MCF 10A (cell line): ENCODE measurements at places on chromosomes 11 and 22. TPM values are rescaled to one million over a fixed set of nuclear protein-coding genes. Genes with fewer than 3 reads are reported as not detected.

Gene SLC5A1
- not detected in 2 replicates for total RNA-seq

DNA sequence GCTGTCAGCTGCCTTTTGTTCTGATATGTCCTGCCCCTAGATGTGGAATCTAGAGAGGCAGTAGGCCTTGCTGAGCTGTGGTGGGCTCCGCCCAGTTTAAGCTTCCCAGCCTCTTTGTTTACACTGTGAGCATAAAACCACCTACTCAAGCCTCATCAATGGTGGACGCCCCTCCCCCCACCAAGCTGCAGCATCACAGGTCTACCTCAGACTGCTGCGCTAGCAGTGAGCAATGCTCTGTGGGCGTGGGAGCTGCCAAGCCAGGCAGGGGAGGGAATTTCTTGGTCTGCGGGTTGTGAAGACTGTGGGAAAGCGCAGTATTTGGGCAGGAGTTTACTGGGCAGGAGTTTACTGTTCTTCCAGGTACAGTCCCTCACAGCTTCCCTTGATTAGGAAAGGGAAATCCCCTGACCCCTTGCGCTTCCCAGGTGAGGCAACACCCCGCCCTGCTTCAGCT lies 98.5 kb downstream of the SMCO4 start:
- H3K27me3 ChIP-seq: no peaks in the 10 kb centered on the region
- no peak overlapping the region for H3K4me3 ChIP-seq
- no peaks in the 10 kb centered on the region for H3K36me3 ChIP-seq
- no peaks in the 10 kb centered on the region for H3K4me1 ChIP-seq

Gene BIK
- 7.3 and 10.0 TPM in 2 replicates for total RNA-seq

Gene PHOX2A
- not detected in 2 replicates for total RNA-seq

- no peak overlapping the region for H3K27ac ChIP-seq
- H3K36me3 ChIP-seq: no peaks in the 10 kb centered on the region
- H3K4me1 ChIP-seq: peaks cover 6% of the 10 kb centered on the region
- H3K4me3 ChIP-seq: no peak overlapping the region
- no peak for DNase-seq
These were observed 105.5 kb downstream of the C11orf87 start for GRCh38 chr11:109527496-109527895.

DNA sequence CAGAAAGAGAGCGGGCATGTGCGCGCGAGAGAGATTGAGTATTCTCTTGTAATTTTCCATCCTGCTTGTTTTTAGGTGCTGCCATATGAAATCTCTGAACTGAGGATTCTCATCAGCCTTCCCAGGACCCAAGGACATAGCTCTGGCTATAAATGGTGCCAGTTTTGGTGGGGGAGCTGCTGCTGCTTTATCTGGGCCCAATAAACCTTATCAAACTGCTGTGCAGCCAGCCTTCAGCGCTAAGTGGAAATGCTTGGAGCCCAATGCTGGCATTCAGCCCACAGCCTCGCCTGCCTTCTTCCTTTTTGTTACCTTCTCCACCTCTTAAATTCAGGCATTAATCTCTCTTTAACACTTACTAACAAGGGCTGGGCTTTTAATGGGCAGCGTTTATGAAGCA lies 2.4 kb upstream of the ZBTB16 start:
- peaks cover 11% of the 10 kb centered on the region for H3K4me1 ChIP-seq
- H3K4me3 ChIP-seq: no peak overlapping the region
- no peak overlapping the region for H3K27ac ChIP-seq

DNA sequence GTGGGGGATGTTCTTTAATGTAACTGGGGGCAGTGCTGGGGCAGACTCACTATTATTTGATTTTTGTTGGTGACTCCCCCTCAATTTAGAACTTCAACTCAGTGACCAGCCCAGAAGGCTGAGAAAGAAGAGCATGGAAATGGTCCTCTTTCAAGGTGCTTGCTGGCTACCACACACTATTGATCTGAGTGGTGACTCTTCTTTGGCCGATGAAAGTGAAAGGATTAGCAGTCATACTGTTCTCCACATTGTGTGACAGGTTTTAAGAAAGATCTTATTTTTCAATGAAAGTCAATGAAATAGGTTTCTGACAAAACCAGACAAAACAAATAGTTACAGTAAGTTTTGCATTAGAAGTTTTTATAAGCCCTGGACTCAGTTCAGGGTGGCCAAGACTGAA lies 29.9 kb downstream of the NLRP14 start:
- no peak overlapping the region for H3K27ac ChIP-seq
- H3K4me3 ChIP-seq: no peak overlapping the region
- H3K36me3 ChIP-seq: no peaks in the 10 kb centered on the region
- no peaks in the 10 kb centered on the region for H3K27me3 ChIP-seq
- H3K4me1 ChIP-seq: no peaks in the 10 kb centered on the region

DNA sequence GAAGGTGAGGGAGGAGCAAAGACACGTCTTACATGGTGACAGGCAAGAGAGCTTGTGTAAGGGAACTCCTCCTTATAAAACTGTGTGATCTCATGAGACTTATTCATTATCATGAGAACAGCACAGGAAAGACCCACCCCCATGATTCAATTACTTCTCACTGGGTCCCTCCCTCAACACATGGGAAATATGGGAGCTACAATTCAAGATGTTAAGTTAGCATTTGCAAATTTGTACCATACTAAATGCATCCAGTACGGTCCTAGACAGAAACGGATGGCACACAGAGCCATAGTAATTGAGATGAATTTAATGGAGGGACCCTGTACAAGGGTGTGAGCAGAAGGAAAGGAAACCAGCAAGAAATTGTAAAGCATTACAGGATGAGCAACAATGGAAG lies 765.8 kb upstream of the API5 start:
- H3K27me3 ChIP-seq: no peaks in the 10 kb centered on the region
- H3K4me1 ChIP-seq: peaks cover 6% of the 10 kb centered on the region
- no peak overlapping the region for H3K4me3 ChIP-seq
- no peaks in the 10 kb centered on the region for H3K36me3 ChIP-seq

DNA sequence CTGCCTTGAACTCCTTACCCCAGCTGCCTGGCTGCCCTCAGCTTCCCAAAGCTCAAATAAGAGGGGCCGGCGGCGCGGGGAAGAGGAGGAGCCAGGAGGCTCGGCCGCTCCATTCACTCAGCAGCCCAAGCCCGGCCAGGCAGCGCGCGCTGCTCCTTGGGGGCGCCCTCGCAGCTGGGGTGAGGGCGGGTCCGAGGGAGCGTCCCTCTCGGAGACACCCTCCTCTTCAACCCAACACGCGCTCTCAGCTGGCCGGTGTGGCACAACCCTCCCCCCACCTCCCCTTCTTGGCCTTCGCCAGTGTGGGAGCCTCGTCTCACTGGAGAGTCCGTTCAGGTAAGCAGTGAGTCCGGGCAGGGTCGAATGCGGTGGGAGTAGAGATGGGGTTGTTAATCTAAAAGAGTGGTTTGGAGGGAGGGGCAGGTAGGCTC lies at the start of gene WT1:
TSS of gene WT1 (minus strand) at position 29 of the 431 bp plus-strand sequence.
- H3K4me1 ChIP-seq: no peaks in the 10 kb centered on the region
- peak; percentile 35 for DNase-seq
- H3K36me3 ChIP-seq: no peaks in the 10 kb centered on the region

DNA sequence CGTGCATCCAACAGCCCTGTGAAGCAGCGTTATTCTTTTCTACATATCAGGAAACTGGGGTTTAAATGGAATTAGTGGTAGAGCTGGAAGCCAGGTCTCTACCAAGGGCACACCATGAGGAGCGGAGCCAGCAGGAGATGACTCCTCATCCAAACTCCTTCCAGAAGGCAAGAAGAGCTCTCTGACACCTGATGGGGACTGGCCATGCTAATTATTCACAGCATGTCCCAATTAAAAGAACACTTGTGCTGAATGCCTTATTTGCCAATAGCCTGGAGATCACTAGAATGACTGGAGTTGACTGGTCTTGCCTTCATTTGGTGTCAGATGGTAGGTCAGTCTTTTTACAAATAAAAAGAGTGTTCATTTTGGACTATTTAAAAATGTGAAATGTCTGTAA lies 32.9 kb upstream of the SLN start:
- DNase-seq: no peak

DNA sequence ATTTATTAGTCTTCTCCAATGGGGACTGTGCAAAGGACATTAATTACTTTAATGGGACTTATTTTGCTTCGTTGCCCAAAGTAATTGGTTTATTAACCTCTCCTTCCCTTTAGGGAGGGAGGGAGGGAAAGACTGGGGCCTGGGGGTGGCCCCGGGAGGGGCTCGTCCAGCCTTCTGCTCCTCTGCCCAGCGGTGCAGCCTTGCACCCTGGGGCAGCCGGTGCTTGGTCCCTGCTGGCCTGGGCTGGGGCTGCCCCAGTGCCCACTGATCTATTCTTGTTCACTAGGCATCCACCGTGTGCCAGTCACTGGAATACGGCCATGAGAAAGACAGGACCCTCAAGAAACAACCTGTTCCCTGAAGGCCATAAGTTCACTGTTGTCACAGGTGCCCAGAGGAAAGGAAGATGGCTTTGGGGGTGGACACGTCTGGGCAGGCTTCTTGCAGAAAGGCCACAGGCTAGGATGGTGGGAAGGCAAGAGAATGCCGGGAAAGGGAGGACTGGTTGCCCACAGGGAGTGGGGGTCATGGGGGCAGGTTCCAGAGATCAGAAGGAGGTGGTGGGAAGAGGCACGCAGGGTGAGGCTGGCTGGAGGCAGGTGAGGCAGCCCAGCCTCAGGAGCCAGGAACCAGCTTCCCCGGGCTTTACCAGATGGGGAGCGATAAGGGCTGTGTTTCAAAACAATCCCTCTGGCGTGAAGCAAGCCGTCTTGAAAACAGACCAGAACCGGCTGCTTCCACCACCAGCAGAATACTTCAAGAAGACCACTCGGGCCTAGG lies 47.6 kb upstream of the KCNQ1OT1 start:
- DNase-seq: no peak
- peaks cover 5% of the 10 kb centered on the region for H3K4me1 ChIP-seq
- no peak overlapping the region for H3K27ac ChIP-seq
- H3K36me3 ChIP-seq: peaks cover 4% of the 10 kb centered on the region
- no peak overlapping the region for H3K4me3 ChIP-seq

DNA sequence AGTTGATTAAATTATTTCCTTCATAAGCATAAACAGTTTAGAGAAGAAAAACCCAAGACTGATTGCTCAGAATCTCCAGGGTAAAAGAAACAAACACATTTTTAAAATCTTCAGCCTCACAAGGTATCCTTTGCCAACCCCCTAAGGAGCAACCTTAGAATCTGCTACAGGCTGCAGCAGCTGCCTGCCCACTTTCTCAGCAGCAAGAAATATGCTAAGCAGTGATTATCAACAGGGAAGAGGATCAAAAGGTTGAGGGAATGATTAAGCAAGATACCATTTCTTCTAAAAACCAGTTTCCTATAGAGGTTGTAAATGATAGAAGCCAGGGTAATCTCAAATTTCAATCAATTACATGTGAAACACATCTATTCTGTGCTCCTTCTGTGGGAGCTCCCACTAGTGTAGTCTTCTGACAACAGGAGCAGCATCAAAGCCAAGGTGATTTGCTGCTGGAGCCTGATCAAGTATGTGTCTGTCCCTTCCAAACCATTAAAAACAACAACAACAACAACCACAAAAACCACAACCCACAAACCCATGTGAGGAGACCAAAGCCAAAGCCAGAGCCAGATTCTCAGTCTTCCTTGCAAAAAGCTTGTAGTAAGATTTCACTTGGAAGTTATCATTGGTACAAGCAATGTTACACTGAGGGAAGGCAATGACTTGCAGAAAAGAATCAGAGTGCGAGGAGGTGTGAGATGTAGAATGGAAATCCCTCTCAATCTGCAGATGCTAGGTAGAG lies 761.2 kb downstream of the DLG2 start:
- no peak for DNase-seq
- H3K4me1 ChIP-seq: peaks cover 11% of the 10 kb centered on the region
- no peaks in the 10 kb centered on the region for H3K36me3 ChIP-seq
- H3K27ac ChIP-seq: no peak overlapping the region
- H3K4me3 ChIP-seq: no peak overlapping the region

GRCh38 chr11:70675697-70676374 lies 277.5 kb downstream of the CTTN start:
- H3K27ac ChIP-seq: no peak overlapping the region
- no peaks in the 10 kb centered on the region for H3K4me1 ChIP-seq
- H3K4me3 ChIP-seq: no peak overlapping the region
- DNase-seq: no peak

DNA sequence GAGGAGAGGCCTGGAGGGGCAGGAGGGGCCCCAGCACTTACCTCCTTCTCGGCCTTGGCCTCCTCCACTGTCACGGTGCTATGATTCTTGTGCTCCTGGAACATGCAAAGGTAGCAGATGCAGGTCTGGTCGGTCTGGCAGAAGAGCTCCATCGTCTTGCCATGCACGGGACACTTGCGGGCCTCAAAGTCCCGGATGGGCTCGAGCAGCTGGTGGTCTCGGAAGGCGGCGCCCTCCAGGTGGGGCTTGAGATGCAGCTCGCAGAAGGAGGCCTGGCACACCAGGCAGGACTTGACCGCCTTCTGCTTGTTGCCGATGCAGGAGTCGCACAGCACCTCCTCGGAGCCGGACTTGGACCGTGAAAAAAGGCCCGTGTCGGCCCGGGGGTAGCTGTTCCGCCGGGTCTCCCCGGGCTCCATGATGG lies 714 bp downstream of the TRIM29 start:
- peak overlapping the region; percentile 87 for H3K27ac ChIP-seq
- peak overlapping the region; percentile 88 for H3K4me3 ChIP-seq

DNA sequence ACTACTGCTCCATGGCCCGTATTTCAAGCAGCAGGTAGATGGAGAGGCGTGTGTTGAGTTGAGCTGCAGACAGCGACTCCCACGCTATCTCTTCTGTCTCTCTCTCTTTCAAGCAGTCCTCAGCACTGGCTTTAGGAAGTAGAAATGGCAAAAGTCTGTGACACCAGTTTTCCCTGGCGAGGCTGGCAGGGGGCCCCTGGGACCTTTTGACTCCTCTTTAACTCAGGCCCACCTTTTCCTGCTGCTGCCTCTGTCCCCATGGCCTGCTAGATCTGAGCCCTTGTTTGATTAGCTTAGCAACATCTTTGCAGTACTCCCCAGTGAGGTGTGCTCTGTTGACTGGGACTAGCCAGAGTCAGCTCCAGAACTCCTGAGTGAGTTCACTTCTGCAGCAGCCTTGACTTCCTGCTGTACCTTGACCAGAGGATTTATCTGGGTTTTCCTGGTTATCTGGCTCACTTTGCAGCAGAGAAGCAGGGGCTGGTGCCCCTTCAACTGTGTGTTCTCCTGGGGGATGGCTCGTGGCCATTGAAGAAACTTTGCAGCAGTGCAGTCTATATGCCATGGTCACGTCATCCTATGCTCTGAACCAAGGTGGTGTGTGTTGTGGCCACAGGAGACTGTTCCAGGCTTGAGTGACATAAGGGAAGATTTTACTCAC lies 183.9 kb downstream of the DBX1 start:
- H3K4me1 ChIP-seq: peaks cover 22% of the 10 kb centered on the region
- H3K4me3 ChIP-seq: no peak overlapping the region
- H3K27me3 ChIP-seq: no peaks in the 10 kb centered on the region
- peaks cover 22% of the 10 kb centered on the region for H3K36me3 ChIP-seq

DNA sequence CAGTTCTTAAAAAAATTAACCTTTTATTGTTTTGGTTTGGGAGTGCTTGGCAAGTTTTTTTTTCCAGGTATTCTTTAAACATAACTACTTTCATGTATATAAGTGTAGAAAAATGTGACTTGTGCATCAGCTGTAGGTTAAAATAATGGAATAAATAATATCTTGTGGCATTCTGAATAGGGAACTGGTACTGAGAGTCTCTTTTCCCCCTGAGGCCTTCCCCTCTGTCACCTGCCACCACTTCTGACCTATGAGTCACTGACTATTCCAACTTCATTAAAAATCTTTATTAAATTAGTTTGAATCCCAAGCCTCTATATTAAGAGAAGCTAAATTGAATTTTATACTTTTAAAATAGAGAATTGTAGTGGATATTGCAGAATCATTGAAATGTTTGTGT lies 805.7 kb downstream of the METTL15 start:
- H3K4me1 ChIP-seq: peaks cover 18% of the 10 kb centered on the region
- no peak for DNase-seq
- no peak overlapping the region for H3K4me3 ChIP-seq
- H3K27me3 ChIP-seq: no peaks in the 10 kb centered on the region
- H3K27ac ChIP-seq: no peak overlapping the region
- H3K36me3 ChIP-seq: no peaks in the 10 kb centered on the region

- no peaks in the 10 kb centered on the region for H3K27me3 ChIP-seq
These were observed 13.2 kb upstream of the RGL4 start for GRCh38 chr22:23677701-23677995.
